NCI-H2029 treated with DMSO at 0.1 percent for 48 hours (cell line): ENCODE measurements at places on chromosomes 3 and 15.

- no peak for DNase-seq
Measured at GRCh38 chr3:10357592-10358308, 36.8 kb upstream of the SEC13 start.

DNA sequence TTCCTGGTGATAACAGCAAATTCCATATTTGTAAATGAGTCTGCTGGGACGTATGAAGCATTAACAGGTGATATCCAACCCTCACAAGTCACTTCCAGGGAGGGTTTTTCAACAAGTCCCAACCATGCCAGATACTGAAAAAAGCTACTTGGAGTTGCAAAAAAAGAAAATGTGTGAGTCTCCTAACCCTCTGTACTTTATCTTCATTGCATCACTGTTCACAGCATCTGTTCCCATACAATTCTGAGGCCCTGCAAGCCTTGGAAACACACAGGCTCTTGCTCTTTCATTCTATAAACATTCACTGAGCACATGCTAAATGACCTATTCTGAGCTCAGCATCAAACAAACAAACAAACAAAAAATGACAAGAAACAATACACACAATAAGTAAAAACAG is 120.8 kb downstream of the RFTN1 start:
- DNase-seq, result no peak

- no peak for DNase-seq
Measured at GRCh38 chr15:89442671-89443307, 53.6 kb downstream of the RHCG start.

DNA sequence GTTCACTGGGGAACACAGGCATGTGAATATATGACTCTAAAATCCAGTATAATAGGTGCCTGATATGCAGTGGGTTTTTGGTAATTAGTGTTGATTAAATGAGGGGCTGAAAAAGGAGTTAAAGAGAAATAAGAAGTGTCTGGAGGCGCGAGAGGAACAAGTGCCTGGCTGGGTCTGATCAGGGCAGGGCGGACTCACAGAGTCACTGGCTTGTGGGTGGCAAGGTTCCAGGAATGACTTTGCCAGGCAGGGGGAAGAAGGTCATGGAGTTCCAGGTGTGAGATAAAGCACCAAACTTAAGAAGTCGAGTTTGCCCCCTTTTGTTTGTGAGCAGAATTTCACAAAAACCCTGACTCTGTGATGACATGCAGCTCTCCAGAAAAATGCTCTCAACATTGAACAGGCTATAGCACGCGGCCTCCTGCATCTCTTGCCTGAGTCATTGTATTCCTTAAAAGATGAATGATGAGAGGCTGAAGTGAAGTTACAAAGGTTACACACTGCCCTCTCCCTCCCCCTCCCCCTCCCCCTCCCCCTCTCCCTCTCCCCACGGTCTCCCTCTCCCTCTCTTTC is 63.0 kb upstream of the LMCD1 start:
- no peak for DNase-seq

- DNase-seq, result peak; percentile 13
Measured at GRCh38 chr3:33008282-33008681, 56.8 kb downstream of the CCR4 start.

DNA sequence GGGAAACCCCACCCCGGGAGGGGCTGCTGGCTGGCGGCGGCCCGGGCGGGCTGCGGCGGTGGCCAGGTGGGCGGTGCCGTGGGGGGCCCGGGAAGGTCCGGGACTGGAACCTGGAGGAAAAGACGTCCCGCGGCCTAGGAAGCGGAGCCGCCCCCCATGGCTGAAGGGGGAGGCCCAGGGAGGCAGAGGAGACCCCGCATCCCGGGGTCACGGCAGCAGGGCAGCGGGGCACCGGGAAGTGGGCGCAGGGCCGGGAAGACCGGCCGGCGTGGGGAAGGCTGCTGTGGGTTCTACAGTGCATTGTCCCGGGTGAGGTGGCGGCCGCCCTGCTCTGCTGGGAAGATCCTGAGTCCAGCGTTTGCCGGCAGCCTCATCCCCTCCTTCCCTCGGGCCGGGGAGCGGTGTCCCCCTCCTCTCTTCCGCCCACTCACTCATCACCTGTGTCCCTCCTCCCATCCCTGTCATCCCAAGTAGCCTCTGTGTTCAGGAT is 525 bp upstream of the FSTL1 start:
- DNase-seq, result no peak

GRCh38 chr3:180570238-180570637 is 31.7 kb upstream of the TTC14 start:
- no peak for DNase-seq

DNA sequence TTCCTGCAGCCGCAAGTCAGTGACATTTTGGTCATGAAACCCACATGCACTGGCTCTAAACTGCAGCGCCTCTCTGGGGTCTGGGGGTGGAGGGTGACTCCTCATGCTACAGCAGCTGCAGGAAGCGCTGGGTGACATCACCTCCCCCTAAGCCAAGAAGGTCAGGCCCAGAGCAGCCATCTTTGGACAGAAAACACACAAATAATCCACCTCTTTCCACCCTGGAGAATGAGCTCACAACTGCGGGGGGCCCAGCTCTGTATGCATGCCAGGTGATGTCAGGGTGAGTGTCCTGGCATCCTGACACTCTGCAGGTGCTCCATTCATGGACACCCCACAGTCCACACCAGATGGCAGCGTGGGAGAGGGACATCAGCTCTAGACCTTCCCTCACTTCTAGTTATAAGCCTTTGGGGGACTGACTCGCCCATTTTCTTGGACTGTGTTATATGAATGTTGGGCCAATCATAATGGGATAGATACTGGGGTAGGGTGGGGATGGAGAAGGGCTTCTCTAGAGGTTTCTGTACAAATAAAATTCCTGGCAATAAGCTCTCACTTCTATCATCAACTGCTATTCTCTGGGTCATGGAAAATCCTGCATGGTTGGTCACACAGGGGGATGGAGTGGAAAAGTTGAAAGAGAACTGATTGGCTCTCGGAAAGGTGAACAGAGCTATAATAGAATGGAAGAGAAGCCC is 70.7 kb upstream of the THBS1 start:
- DNase-seq, result no peak

- no peak for DNase-seq
Measured at GRCh38 chr3:170572665-170573253, 13.1 kb downstream of the SLC7A14 start.

DNA sequence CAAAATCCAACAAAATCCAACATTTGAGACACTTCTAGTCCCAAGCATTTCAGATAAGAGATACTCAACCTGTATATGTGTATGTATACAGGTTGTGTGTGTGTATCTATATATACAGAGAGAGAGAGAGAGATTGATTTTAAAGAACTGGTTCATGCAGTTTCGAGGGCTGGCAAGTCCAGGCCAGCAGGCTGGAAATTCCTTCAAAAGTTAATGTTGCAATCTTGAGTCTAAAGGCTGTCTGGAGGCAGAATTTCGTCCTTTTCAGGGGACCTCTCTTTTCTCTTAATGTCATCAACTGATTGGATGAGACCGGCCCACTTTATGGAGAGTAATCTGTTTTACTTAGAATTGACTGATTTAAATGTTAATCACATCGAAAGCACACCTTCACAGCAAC is 199.6 kb upstream of the IL12A start:
- no peak for DNase-seq

DNA sequence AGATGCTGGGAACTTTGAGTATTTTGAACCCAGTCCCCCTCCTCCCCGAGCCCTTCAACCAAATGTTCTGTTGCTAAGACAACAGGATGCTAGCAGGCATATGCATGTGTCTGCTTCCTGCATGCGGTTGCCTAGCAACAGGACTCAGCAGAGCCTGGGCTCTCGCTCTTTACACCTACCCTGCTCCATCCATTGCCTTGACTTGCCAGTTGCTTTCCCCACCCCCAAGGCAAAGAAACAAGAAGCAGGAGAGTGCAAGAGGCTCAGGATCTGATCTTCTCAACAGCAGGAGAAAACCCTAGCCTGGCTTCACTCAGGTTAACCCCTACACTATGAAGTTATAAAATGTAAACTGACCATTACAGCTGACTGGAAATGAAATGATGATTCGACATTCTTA is 393.0 kb downstream of the IGSF11 start:
- no peak for DNase-seq

DNA sequence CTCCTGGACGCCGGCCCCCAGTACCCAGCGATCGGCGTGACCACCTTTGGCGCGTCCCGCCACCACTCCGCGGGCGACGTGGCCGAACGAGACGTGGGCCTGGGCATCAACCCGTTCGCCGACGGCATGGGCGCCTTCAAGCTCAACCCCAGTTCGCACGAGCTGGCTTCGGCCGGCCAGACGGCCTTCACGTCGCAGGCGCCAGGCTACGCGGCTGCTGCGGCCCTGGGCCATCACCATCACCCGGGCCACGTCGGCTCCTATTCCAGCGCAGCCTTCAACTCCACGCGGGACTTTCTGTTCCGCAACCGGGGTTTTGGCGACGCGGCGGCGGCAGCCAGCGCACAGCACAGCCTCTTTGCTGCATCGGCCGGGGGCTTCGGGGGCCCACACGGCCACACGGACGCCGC is 956 bp downstream of the ZIC1 start:
- DNase-seq, result no peak

DNA sequence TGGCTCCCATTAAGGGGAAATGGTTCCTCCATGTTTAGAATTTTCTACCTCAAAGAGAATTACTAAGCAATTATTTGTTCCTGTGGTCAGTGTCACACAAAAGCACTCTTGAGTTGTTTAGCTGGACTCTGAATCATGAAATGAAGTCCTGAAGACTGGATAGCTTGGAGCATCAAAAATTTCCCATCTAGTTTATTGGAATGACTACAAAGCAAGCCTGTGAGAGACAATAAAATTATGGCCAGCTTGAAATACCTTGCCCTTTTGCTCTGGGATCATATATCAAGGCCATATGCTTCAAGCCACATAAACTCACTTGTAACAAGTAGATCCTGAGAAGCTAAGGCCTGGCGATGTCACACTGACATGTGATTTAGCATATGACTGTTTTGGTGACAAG is 292.3 kb downstream of the TIGIT start:
- no peak for DNase-seq

DNA sequence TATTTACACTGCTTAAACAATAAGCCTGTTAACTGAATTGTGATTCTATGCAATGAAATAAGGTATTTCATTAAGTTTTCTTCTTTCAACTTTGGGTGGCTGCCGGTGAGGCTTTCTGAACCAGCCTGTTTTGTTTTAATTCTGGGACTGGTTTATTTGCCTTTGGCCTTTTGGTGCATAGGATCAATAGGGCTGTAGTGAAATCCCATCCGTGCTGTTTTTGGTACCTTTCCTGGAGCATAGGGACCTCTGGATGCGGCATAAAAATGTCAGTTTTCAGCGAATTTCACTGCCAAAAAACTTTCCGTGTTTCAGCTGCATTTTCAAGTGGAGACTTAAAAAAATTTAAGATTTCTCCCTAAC is 514 bp downstream of the PLS1 start:
- no peak for DNase-seq

GRCh38 chr15:23606226-23606625 is 40.8 kb downstream of the MKRN3 start:
- no peak for DNase-seq

DNA sequence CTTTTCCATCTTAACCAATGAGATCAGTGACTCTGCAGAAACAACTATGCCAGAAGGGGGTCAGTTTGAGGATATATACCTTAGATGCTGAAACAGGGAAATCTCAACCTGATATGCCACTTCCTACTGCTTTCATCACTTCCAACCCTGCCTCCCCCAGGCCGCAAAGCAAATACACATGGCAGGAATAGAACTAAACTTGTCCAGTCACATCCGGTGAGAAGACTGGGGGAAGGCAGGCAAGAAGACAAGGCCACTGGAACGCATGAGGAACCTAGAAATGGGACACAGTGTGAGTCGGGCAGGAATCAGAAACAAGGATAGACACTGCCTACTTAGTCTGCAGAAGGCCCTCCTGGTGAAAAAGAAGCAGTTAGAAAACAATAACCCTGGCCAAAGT is 90.6 kb downstream of the MYO5A start:
- DNase-seq, result no peak

DNA sequence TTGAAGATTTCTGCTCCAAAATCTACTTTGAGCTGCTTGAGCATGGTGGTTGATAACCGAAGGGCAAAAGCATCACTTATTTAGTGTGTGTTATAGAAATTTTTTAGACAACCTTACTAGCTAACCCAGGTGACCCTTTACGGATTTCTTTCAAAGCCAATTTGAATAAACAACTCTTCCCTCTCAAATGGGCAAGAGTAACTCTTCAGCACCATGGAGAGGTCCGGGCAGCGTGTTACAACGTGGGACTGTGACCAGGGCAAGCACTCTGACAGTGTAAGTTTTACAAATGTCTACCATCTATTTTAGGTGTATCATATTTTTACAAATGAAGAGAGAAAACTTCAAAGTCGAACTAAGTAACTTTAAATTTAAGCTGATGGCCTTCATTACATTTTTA is 471.8 kb downstream of the MFSD1 start:
- no peak for DNase-seq

GRCh38 chr3:37096975-37097374 is 77.4 kb downstream of the LRRFIP2 start:
- DNase-seq, result no peak

DNA sequence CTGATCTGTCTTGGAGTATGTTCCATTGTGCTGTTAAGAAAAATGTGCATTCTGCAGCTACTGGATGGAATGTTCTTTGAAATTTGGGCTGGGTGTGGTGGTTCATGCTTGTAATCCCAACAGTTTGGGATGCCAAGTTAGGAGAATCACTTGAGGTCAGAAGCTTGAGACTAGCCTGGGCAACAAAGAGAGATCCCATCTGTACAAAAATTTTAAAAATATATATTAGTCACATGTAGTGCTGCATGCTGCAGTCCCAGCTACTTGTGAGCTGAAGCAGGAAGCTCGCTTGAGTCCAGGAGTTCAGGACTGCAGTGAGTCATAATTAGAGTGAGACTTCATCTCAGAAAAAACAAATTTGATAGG is 62.8 kb upstream of the PLSCR4 start:
- no peak for DNase-seq

- DNase-seq, result no peak
Measured at GRCh38 chr3:107739227-107739626, 216.5 kb downstream of the BBX start.

- DNase-seq, result no peak
Measured at GRCh38 chr3:56238299-56238698, 230.0 kb downstream of the ERC2 start.

DNA sequence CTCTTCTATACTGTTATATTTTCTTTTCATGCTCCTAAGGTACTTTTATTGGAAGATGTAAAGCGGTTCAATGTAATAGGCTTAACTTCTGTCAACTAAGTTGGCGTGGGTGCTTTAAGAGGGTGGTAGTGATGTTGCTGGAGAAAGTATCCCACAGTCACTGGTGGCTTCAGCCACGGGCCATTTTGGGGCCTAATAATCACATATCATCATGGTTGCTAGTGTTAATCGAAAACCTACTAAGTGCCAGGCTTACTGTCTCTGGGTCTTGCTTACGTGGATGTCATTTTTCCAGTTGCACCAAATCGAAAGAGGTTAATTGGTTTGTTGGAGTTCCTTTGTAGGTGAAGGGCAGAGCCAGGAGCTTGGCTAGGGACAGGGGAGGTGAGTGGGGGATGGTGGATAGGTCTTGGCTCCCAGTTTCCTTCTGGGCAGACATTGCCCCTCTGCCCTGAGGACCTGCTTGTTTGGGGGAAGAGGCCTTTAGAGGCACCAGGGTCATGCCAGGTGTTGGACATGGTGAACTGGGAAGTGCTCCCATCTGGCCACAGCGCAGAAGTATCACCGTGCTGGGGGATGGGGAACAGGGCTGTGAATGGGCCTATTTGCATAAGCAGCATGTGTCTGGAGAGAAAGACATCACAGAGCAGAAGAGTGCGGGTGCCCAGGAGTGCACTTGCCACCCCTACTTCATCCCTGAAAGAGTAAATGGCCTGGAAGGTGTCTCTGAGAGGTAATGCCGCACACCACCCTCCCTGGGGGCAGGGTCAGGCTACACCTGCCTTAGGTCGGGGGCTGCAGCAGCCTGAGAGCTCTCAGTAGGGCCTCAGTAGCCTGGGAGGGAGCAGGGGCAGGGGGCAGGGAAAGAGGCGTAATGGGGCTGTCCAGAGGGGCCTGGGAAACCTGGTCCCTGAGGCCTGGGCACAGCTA is 62.4 kb upstream of the POLG start:
- DNase-seq, result no peak
